ENCODE measurements at places on chromosomes 11 and 22. TPM values are rescaled to one million over a fixed set of nuclear protein-coding genes. Genes with fewer than 3 reads are reported as not detected.

GRCh38 chr22:39731881-39732555 lies 161.5 kb downstream of the CACNA1I start:
- no peak overlapping the region for H3K27ac ChIP-seq
- H3K4me1 ChIP-seq, result no peaks in the 10 kb centered on the region
- H3K4me3 ChIP-seq, result no peak overlapping the region

Gene FAM227A
- total RNA-seq, result 4.2 TPM

DNA sequence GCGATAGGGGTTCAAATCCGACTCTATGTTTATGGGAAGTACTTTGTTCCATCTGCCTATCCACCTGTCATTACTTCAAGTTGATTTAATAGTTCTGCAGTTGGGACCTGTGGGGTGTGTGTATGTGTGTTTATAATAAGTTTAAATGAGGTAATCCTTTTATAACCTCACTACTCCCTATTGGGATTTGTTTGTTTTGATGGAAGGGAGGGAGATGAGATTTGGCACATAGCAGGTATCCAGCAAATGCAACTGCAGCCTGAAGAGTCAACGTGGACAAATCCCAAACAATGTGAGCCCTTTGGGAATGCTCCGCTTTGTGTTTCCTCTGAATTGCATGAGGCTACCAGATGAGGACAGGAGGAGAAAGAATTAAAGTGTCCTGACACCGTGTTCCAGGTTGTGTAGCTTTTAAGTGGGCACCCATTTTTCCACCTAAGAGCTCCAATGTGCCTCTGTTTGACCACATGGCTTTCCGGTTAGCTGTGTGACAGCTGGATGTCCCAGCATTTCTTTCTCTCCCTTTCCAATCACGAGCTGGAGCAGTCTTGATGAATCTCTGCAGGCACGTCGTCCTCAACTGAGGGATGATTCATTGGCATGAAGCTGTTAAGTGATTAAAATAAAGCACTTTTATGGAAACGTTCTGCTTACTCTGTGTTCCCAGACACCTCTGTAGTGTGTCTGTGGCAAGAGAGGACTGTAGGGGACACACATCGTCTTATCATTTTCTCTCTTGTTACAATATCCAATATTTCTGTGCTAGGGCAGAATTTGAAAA lies 610.7 kb downstream of the NTM start:
- H3K36me3 ChIP-seq, result peaks cover 7% of the 10 kb centered on the region
- no peak overlapping the region for H3K27ac ChIP-seq
- peaks cover 25% of the 10 kb centered on the region for H3K4me1 ChIP-seq
- DNase-seq, result no peak

Gene ELFN2
- 0.64 TPM for total RNA-seq

GRCh38 chr11:120125024-120125423 lies 12.9 kb downstream of the TRIM29 start:
- no peaks in the 10 kb centered on the region for H3K27me3 ChIP-seq
- H3K4me1 ChIP-seq, result no peaks in the 10 kb centered on the region
- H3K4me3 ChIP-seq, result no peak overlapping the region

GRCh38 chr22:19972652-19973550 lies 31.3 kb upstream of the TXNRD2 start:
- peak; percentile 50 for DNase-seq
- H3K27me3 ChIP-seq, result no peaks in the 10 kb centered on the region
- H3K36me3 ChIP-seq, result peaks cover 24% of the 10 kb centered on the region
- H3K4me1 ChIP-seq, result no peaks in the 10 kb centered on the region

DNA sequence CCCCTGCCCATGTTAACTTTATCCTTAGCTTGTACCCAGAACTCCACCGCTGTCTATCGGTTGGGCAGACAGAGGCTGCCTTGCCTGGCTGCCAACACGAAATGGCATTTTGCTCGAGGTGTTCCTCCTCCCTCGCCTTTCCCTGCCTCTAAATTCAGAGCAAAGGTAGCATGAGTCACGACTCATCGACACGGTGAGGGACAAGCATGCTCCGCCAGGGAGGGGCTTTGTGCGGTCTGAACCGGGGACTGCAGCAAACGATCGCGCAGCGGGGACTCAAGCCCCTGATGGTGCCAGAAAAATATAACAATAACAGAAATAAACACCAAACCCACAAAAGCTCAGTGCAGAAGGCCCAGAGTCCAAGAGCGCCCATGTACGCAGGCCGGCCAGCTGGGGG lies 52.3 kb downstream of the RTL6 start:
- H3K36me3 ChIP-seq, result 0 out of 2 replicates have a peak, but pooled peaks cover 4% of the 10 kb centered on the region
- no peaks in the 10 kb centered on the region for H3K27me3 ChIP-seq
- H3K4me1 ChIP-seq, result no peaks in the 10 kb centered on the region
- peak; percentile 23 for DNase-seq
- no peak overlapping the region for H3K4me3 ChIP-seq
- no peak overlapping the region for H3K27ac ChIP-seq

Gene KCNJ1
- not detected for total RNA-seq

DNA sequence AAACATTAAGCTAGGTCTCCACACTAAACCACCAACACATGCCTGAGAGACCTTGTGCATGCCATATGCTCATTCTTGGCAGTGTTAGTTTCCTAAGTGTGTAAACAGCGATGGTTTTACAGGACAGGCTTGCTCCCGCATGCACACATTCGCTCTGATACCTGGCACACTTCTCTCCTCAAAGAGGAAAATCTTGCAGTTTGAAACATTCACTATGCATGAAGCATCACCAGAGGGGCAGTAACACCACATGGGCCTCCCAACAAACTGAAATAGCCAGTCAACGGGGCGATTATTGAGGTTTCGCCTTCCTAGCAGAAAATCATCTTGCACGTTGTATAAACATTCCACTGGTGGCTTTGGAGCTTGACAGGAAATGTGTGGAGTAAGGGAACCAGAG lies 52.6 kb downstream of the ABTB2 start:
- no peak overlapping the region for H3K27ac ChIP-seq
- no peak overlapping the region for H3K4me3 ChIP-seq
- H3K36me3 ChIP-seq, result no peaks in the 10 kb centered on the region
- DNase-seq, result no peak
- H3K4me1 ChIP-seq, result peaks cover 10% of the 10 kb centered on the region

Gene ASRGL1
- total RNA-seq, result 30.9 TPM

DNA sequence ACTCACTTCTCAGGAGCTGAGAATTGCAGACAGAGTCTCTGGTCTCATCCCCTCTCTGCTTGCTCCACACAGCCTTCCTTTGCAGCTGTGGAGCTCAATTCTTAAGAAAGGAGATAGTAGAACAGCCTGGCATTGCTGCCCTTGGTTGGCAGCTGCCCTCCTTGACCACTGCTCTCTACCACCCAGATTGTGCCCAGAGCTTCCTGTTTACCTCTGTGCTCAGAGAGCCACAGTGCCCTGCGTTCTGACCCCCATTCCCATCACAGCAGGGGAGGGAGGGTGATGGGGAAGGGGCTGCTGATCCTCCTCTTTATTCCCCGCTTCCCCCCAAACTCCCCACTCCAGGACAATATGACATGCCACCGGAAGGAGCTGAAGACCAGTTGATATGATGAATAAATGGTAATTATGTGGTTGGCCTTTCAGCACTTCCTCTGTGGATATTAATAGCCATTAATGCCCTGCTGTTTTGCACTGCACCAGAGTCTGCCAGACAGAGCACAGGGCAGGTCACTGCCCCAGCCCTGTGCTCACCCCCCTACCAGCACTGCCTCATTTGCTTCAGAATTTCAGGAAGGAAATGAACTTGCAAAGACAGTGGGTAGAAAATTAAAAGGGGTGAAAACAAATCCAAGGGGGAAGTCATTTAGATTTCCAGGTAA lies 426.8 kb upstream of the CADM1 start:
- peaks cover 12% of the 10 kb centered on the region for H3K4me1 ChIP-seq
- H3K4me3 ChIP-seq, result no peak overlapping the region
- no peak overlapping the region for H3K27ac ChIP-seq
- DNase-seq, result no peak
- H3K36me3 ChIP-seq, result no peaks in the 10 kb centered on the region

Gene SCGB1C1
- not detected for total RNA-seq

DNA sequence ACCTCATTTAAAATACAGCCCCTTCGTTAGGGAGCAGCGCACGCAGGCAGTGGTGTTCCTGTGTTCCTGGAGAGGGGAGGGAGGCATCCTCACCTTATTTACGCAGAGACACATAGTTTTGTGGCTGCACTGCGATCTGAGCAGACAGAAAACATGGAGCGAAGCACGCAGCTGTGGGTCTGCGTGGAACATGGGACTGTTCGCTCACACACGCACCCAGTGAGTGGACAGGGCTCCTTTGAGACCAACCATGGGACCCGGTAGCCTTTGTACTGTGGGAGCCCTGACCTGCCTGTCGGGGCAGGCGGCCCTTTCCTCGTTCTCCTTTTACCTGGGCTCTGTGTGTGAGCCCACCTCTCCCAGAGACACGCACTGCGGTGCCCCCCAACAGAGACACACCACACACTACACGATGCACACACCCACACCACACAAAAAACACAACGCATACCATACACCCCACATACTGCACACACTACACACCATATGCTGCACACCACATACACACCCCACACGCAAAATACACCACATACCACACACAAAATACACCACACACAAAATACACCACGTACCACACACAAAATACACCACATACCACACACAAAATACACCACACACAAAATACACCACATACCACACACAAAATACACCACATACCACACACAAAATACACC lies 1245.7 kb downstream of the BRD1 start:
- no peak overlapping the region for H3K4me3 ChIP-seq
- H3K4me1 ChIP-seq, result no peaks in the 10 kb centered on the region
- H3K27ac ChIP-seq, result no peak overlapping the region
- no peaks in the 10 kb centered on the region for H3K27me3 ChIP-seq
- DNase-seq, result no peak
- no peaks in the 10 kb centered on the region for H3K36me3 ChIP-seq

GRCh38 chr11:6241316-6241715 lies 2.4 kb downstream of the CNGA4 start:
- no peaks in the 10 kb centered on the region for H3K36me3 ChIP-seq
- no peak overlapping the region for H3K27ac ChIP-seq
- H3K4me1 ChIP-seq, result no peaks in the 10 kb centered on the region
- H3K27me3 ChIP-seq, result no peaks in the 10 kb centered on the region
- DNase-seq, result no peak
- no peak overlapping the region for H3K4me3 ChIP-seq
